CD4-positive, CD25-positive, alpha-beta regulatory T cell (primary cell): ENCODE measurements at places on chromosomes 16 and 17. TPM values are rescaled to one million over a fixed set of nuclear protein-coding genes. Genes with fewer than 3 reads are reported as not detected.

SP6 gene
- total RNA-seq, result 0.17 TPM

DNA sequence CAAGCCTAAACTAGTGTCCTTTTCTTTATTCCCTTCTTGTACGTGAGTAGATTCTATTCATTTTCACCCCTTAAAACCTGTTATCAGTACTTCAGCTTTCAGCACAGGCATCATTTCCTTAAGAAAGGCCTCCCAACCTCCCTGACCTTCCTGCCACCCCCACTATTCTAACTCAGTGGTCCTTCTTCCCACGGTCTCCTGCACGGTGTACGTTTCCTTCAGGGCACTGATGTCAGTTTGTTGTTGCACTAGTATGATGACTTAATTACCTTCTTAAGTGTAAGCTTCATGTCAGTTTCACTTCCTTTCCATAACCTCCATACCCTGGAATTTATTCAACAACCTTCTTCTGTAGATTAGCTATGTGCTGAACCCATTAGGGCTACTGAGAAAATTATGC lies 484.2 kb downstream of the HS3ST4 start:
- DNase-seq, result no peak

DNA sequence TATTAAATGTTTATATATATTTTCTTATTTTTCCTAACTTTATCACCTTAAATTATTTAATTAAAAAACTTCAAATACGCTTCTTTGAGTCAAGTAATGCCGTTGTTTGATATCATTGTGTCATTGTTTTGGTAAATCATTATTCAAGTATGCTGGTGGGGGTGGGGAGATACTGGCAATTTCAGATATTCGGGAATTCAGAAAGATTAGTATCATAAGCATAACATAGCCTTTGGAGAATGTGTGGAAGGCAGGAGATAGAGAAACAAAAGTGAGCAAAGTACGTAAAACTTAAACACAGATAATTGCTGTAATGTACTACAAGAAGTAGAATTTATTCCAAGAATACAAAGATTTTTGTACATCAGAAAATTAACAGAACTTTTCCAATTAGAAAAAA lies 49.8 kb downstream of the TANC2 start:
- no peak for DNase-seq

DNA sequence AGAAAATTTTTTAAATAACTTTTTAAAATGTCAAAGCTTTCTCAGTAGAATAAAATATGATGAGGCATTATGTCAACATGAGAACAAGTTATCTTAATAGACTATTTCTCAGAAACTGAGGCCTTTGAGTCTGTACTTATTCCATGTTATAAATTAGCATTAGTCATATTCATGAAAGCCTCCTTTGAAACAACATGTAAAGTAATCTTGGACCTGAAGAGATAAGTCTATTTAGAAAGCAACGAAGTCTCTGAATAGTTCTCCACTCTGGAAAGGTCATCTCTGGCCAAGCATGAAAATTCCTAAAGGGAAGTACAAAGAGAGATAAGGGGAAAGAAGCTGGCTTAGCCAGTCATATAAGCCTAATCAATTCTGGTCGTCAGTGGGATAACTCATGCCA lies 150.8 kb downstream of the CYB561 start:
- no peak for DNase-seq

DNA sequence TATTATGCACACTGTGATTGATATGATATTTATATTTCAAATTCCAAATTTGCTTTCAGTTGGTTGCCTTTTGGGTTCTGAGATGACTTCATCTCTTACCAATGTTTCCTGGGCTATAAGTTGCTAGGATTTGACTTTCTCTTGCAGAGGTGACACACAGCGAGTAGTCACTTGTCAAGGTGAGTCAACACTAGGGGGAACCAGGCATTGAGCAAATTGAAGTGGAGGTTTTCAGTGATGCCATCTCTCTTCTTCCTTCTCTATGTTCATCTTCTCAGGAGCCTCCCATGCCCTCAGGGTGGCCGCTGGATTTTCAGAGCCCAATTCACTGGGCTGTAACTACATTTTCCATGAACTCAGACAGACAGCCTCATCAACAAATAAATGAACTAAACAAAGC lies 6.0 kb upstream of the CPD start:
- DNase-seq, result no peak

GABARAP gene
- total RNA-seq, result 227 TPM

TMEM235 gene
- not detected for total RNA-seq

GRCh38 chr17:39679521-39680192 lies 8.2 kb downstream of the PGAP3 start:
- peak; percentile 83 for DNase-seq

GRCh38 chr17:3870871-3871306 lies 22.0 kb downstream of the CAMKK1 start:
- no peak for DNase-seq

DNA sequence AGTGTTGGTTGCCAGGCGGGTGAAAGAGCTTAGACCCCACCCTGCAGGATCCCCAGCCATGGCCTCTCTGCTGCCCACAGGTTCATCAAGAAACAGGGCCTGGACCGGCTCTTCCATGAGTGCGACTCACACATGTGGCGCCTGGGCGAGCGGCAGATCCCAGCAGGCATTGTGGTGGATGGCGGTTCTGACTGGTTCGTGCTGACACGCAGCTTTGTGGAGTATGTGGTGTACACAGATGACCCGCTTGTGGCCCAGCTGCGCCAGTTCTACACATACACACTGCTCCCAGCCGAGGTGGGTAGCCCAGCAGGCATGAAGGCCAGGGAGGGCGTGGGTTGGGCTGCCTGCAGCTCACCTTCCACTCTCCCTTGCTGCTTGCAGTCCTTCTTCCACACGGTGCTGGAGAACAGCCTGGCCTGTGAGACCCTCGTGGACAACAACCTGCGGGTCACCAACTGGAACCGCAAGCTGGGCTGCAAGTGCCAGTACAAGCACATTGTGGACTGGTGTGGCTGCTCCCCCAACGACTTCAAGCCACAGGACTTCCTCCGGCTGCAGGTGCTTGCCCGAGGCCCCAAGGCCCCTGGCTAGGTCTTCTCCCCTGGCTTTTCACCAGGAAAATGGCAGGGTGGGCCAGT lies 9.9 kb downstream of the XYLT2 start:
- no peak for DNase-seq

DNA sequence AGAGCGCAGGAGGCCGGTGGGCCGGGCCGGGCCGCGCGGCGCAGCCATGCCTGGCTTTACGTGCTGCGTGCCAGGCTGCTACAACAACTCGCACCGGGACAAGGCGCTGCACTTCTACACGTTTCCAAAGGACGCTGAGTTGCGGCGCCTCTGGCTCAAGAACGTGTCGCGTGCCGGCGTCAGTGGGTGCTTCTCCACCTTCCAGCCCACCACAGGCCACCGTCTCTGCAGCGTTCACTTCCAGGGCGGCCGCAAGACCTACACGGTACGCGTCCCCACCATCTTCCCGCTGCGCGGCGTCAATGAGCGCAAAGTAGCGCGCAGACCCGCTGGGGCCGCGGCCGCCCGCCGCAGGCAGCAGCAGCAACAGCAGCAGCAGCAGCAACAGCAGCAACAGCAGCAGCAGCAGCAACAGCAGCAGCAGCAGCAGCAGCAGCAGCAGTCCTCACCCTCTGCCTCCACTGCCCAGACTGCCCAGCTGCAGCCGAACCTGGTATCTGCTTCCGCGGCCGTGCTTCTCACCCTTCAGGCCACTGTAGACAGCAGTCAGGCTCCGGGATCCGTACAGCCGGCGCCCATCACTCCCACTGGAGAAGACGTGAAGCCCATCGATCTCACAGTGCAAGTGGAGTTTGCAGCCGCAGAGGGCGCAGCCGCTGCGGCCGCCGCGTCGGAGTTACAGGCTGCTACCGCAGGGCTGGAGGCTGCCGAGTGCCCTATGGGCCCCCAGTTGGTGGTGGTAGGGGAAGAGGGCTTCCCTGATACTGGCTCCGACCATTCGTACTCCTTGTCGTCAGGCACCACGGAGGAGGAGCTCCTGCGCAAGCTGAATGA lies 606 bp downstream of the THAP11 start:
- DNase-seq, result peak; percentile 77

GRCh38 chr16:15592324-15592723 lies 50.6 kb downstream of the MARF1 start:
- no peak for DNase-seq

CD300E gene
- total RNA-seq, result not detected

DNA sequence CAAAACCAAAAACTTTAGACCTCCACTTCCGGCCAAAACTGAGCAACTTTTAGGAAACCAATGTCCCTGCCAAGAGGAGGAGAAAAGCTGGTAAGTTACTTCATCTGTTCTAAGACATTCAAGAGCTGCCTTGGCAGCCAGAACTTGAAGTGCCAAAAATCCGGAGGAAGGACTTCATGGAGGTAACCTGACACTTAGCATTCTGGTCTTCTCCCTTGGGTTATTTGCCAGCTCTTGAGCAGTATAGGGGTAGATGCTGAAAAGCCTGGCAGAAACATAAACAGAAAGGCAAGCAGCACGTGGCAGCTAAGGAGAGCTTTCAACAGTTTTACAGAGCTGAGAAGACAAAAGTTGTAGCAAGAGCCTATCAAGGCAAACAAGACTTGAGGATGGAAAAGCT lies 53.2 kb downstream of the CDYL2 start:
- no peak for DNase-seq
